SHP77 (cell line): ENCODE measurements at places on chromosomes 1 and 21.

DNA sequence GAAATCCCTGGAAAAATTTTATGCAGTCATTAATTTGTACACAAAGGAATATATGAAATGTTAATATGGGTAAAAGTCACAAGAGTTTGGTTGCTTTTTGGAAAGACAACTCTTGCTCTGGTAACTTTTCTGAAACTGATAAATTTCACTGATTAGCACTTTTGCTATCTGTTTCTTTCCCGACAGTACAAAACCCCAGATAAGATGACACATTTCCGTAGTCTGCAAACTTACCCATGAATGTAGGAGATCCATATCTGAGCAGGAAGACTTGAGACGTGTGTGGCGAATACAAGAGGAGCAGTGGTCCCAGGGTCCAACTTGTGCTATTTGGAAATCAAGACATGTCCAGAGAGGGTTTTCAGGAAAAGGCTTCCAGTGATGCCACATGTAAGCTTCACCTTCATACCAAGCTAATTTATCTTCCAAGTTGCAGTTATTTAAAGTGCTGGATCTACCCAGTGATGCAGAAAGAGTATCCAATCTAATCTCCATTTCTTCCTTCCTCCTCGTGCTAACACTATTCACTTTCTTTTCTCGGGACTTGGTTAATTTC, 35.9 kb upstream of the SAMSN1 start:
- no peak for DNase-seq

- DNase-seq = no peak
Observed at GRCh38 chr1:21255943-21256320, 34.3 kb downstream of the ECE1 start.

DNA sequence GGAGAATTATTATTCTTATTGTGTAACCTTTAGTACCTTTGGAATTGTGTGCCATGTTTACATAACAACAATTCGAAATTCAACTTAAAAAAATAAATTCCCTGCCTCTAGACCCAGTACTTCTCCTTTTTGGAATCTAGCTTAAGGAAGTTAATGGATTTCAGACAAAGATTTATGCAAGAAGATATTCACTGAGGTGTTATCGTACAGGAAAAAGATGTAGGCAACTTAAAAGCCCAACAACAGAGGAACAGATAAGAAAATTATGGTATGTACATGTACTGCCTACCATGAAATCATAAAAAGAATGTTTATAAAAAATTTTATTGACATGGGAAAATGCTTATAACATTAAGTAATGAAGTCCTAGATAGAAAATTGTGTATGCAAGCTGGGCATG, 18.2 kb upstream of the STMN1 start:
- DNase-seq = no peak

- DNase-seq = no peak
Observed at GRCh38 chr1:224447251-224447650, 12.7 kb upstream of the WDR26 start.

- DNase-seq = no peak
Observed at GRCh38 chr1:77620273-77620672, 62.2 kb downstream of the ZZZ3 start.

DNA sequence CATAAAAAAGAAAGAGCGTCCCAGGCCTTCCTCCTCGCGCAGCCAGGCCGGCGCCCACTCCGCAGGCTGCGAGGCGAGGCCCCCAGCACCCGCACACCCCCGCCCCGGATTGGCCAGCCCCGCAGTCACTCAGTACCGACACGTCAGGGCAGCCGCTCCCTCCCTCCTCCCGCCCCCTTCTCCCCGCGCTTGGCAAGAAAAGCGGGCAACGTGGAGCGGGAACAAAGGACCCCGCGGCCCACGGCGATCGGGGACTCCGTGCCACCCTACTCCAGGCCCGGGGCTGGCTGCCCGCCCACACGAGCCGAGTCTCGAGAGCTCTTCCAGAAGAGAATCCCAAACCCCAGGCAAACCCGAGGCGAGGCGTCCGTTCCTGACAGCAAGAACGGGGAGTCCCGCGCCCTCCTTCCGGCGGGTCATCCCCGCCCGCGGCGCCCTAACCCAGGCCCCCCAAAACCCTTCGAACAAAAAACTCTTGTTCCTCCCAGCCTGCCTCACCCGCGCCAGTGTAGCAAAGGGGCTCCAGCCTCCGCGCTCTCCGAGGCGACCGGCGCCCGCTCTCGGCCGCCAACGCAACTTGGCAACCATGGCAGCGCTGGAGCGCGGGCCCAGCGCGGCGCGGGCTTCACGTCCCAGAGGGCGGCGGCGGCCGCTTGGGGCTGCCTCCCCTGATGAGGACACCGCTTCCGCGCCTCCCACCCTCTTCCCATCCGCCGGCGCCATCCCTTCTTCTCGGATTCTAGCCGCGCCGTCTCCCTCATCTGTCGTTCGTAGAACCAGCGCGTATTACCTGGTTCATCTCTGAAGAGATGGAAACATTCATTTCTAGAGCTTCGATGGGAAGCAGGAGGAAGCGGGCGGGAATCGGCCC, 645 bp downstream of the IVNS1ABP start:
- DNase-seq = peak; percentile 89

- no peak for DNase-seq
Observed at GRCh38 chr1:95636897-95637296, 402.9 kb downstream of the RWDD3 start.

- no peak for DNase-seq
Observed at GRCh38 chr1:7781923-7782495, 2.1 kb upstream of the PER3 start.

GRCh38 chr1:202411422-202411821, 62.9 kb downstream of the PPP1R12B start:
- no peak for DNase-seq

- no peak for DNase-seq
Observed at GRCh38 chr1:24828887-24829192, 83.6 kb downstream of the CLIC4 start.

GRCh38 chr1:201266774-201267173, 16.5 kb upstream of the PKP1 start:
- no peak for DNase-seq

GRCh38 chr1:186575348-186575747, 104.9 kb downstream of the PTGS2 start:
- no peak for DNase-seq

DNA sequence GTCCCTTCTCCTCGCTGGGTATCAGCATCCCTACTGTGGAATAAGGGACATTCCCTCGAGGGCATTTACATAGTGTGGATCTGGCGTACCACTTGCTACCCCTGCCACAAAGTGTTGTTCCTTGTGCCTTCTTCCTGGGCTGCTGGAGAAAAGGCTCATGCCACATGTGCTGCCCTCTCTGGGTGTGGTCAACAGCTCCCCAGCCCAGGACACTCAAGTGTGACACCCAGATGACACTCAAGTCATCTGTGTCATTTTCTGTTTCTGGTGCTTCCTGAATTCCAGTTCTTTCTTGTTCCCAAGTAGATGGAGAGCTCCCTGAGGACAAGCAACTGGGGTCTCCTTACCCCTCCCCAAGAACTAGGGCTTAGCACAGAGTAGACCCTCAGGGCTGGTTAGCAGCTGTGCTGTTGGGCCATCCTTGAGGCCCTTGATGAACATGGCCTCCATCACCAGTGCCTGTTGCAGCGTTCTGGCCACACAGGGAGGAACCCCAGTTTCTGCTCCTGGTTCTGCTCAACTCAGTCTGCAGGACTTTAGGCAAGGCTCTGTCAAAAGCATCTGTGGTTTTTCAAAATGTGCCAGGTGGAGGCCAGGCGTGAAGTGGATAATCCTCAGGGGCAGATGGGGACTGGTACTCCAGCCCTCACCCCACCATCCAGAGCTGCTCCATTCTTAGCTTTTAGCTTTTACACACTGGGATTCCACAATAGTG, 49.0 kb upstream of the CLIC4 start:
- DNase-seq = no peak

DNA sequence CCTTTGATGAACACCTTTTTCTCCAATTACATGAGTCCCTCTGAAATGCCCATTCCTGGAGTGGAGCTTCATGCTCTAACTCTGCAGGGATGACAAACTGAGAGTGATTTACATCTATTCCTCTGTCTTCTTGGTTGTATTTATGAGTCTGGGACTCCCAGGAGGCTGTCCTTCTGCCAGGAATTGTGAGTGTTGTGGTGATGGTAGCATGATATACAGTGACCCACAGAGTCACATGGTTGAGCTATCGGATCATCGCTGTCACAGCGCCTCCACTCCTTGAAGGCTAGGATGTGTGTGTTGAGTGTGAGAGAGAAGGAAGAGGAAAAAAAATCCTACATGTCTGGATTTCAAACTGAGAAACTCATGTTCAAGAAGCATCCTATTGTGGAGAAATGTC, 163.4 kb upstream of the CACNA1E start:
- DNase-seq = no peak

GRCh38 chr1:56394298-56394697, 185.1 kb downstream of the PLPP3 start:
- DNase-seq = no peak

DNA sequence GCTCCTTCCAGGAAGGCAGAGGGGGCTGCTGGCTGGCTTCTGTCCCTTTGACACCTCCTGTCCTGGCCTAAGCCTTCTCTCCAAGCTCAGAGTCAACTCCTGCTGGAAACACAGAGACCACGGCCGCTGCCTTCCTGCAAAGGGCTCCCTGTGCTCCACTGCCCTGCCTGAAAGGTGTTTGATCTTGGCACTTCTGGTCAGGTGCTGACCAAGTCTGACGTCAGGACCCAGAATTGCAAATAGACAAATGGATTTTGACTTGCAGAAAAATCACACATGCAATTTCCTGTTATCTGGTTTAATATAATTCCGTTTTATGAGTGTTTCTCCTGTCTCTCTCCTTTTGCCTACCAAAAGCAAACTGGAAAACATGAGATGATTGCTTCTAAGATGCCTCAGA, 86.5 kb upstream of the HMGB4 start:
- DNase-seq = no peak

- DNase-seq = peak; percentile 56
Observed at GRCh38 chr21:41817228-41817627, 50.4 kb upstream of the RIPK4 start.

DNA sequence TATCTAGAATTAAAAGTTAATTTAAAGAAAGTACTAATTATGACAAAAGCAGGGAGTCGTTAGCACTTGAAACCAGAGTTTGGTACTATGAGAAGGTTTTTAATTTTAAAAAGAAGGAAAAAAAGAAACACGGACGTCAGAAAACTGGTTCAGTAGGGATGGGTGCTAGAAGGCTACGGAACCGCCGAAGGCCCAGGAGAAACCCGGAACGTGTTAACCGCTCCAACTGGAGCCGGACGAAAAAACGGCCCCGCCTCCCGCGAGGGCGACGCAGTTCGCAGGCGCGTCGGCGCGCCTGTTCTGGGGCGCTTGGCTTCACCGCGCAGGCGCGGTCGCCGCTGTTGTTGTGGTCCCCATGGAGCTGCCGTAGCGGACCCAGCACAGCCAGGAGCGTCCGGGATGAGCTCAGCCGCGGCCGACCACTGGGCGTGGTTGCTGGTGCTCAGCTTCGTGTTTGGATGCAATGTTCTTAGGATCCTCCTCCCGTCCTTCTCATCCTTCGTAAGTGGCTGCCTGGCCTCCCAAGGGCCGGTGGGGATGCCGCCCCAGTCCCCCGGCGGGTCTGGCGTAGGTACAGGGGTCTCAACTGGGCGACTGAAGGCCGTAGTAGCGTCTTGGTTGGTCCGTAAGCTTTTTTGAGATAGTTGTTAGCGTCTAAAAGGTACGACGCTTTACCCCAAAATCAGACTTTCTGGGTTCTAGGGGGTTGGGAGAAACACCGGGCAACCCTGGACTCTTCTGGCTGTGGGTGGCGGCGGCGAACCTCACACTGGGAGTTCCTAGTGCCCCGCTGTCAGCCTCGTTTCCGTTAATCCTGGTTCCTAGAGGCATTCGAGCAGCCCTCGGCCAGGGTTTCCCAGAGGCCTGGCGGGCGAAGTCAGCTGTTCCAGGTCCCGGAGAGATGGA, 31.4 kb upstream of the HMGN1 start:
- DNase-seq = peak; percentile 82

GRCh38 chr21:43278766-43279577, 110.2 kb downstream of the CRYAA start:
- no peak for DNase-seq

DNA sequence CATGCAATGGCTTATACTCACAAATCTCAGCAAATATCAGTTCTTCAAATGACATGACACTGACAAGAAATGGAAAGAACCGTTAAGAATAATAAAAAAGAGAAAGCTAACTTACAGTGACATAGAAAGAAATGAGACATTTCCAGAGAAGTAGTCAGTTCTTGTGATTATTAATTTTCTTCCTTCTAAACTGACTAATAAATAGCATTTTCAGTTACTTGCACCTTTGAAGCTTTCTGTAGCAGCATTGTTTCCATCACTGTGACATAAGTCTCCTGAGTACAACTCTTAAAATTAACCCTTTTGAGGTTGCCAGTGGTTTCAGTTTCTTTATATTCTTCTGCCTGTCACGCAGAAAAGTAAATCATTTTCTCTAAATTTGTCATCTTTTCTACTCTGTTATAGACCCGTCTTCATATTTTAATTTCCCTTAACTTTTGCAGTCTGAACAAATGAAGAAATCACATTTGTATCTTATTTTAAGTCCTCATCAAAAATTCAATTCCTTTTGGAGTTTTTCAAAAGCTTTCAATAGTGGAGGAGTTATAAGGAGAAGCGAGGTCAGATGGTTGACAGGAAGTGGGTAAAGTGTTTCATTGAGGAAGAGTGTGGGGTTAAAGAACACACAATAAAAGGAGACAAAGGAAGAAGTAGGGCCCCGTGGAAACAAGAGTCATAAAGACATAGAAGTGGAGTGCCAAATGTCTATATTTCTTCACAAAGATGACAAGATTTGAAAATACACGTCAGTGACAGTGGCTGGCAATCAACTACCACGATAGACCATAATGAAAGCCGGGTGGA, 57.9 kb upstream of the S1PR1 start:
- no peak for DNase-seq

GRCh38 chr1:70093250-70093975, 112.0 kb downstream of the LRRC40 start:
- no peak for DNase-seq

- DNase-seq = no peak
Observed at GRCh38 chr21:36377391-36377842, 7.8 kb upstream of the CHAF1B start.

DNA sequence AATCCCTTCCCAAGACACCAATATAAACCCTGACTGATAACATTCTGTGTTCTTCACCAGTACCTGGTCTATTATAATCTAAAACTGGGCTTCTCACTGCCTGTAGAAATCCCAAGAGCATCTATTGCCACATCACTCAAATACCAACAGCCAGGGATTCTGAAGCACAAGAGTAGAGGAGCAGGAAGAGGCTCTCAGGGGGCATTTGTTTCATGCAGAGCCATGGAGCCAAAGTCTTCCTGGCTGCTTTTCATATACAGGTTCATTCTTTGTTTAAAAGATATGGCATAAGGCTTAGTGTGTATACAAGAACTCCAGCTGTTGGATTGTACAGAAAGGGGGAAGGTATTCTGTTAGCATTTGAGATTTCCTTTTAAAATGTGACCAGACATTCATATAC, 38.2 kb upstream of the USH2A start:
- DNase-seq = no peak

- no peak for DNase-seq
Observed at GRCh38 chr1:230589951-230590350, 52.3 kb upstream of the COG2 start.

DNA sequence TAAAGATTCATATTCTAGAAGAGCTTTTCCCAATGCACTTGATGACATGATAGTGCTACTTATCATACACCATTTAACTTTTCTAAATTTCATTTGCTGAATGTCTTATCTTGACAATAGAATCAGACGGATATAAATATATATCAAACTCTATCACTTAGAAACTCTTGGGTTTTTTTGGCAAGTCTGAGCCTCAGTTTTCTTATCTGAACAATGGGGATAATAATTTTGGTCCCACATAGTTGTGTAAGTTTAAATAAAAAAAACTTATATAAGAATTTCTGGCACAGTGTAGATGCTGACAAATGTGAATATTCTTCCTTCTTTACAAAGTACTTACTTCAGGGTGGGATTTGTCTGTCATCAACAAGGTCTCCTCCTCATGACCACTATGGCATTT, 21.5 kb upstream of the LEPR start:
- DNase-seq = no peak
